ENCODE measurements at places on chromosomes 3 and 15. TPM values are rescaled to one million over a fixed set of nuclear protein-coding genes. Genes with fewer than 3 reads are reported as not detected.

- DNase-seq = no peak
- H3K27me3 ChIP-seq = no peaks in the 10 kb centered on the region
- H3K4me1 ChIP-seq = peaks cover 63% of the 10 kb centered on the region
- peak overlapping the region; percentile 45 for H3K4me3 ChIP-seq
- H3K36me3 ChIP-seq = peaks cover 15% of the 10 kb centered on the region
- peak overlapping the region; percentile 95 for H3K27ac ChIP-seq
These were observed 1.1 kb upstream of the CDV3 start for GRCh38 chr3:133572158-133573053.

DNA sequence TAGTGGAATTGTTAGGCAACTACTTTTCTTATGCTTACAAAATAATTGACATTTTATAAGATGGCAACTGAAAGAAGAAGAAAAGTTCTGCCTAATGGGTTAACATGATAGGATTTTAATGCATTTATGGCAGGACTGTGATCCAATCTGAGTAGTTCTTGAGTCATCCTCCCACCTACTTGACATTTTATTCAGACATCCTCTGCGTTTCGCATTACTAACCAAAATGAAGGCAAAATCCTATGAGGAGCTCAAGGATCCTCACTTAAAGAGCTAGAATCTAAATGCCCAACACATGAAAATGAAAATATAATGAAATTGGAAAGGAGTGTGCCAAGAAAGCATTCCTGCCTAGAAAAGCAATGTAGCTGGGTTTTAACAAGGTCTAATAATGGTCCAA, 581.1 kb upstream of the SEMA6D start:
- no peaks in the 10 kb centered on the region for H3K27me3 ChIP-seq
- H3K36me3 ChIP-seq = no peaks in the 10 kb centered on the region
- no peak overlapping the region for H3K27ac ChIP-seq
- DNase-seq = no peak

GRCh38 chr15:62494197-62494596, 329.1 kb upstream of the C2CD4B start:
- H3K27me3 ChIP-seq = no peaks in the 10 kb centered on the region
- no peak overlapping the region for H3K27ac ChIP-seq
- no peak for DNase-seq
- H3K4me1 ChIP-seq = peaks cover 21% of the 10 kb centered on the region
- H3K4me3 ChIP-seq = no peak overlapping the region

- no peak overlapping the region for H3K4me3 ChIP-seq
- no peak overlapping the region for H3K27ac ChIP-seq
- no peak for DNase-seq
- no peaks in the 10 kb centered on the region for H3K36me3 ChIP-seq
- H3K27me3 ChIP-seq = no peaks in the 10 kb centered on the region
These were observed 135.4 kb upstream of the FRMD4B start for GRCh38 chr3:69521286-69521685.

The UTS2B gene
- 0.65 TPM for total RNA-seq

DNA sequence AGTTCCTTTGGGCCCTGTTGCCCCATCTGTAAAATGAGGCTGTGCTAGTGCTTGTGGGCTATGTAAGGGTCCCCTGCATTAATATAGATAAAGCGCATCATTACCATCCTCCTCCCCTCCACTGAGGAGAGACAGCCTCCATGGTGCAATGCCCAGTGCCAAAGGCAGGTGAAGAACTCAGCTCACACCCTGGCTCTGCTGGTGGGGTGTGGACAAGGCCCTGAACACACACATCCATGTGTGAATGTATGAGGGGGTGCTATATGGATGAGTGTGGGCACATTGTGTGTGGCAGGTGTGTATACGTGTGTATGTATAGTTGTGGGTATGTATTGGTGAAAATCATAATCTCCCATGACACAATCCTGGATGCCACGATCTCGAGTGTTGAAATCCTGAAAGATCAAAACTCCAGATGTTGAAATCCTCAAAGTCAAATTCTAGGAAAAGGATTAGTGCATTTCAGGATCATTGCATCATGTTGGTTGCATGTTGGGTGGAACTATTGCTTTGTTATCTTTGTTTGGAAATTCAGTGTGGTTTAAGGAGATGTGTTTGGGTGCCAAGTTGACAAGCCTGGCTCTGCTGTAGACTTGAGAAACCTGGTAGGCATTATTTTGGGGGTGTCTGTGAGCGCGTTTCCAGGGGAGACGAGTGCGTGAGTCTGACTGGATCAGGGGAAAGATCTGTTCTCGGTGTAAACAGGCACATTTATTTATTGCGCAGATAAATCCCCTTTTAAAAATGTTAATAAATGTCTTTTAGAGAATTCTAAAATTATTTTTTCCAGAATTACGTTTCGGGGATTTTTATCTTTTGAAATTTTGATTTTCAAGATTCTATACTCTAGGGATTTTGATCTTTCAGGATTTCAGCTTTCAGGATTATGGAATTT, 42.0 kb upstream of the SEC61A1 start:
- H3K27me3 ChIP-seq = no peaks in the 10 kb centered on the region
- no peaks in the 10 kb centered on the region for H3K4me1 ChIP-seq
- no peak overlapping the region for H3K27ac ChIP-seq
- H3K36me3 ChIP-seq = no peaks in the 10 kb centered on the region
- no peak for DNase-seq
- H3K4me3 ChIP-seq = no peak overlapping the region

- no peaks in the 10 kb centered on the region for H3K4me1 ChIP-seq
- H3K4me3 ChIP-seq = no peak overlapping the region
- DNase-seq = no peak
These were observed 13.5 kb downstream of the HTR3E start for GRCh38 chr3:184110316-184110725.

DNA sequence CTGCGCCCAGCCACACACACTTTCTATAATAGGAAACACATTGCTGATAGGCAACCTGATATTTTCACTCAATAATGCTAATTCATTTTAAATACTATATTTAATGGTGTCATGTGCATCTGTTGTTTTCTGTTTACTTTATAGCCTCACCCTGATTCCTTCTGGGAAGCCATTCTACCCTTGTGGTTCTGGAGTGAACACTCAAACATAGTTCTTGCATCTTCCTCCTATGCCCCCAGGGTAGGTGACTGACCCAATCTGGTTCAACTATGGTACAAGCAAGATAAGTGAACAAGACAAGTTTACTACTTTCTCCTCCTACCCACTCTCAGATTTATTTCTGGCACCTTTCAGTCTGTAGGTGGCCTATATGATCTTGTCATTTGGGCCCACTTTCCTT, 4.3 kb upstream of the SCG3 start:
- no peak overlapping the region for H3K4me3 ChIP-seq
- H3K27ac ChIP-seq = no peak overlapping the region
- H3K36me3 ChIP-seq = no peaks in the 10 kb centered on the region
- H3K27me3 ChIP-seq = no peaks in the 10 kb centered on the region
- H3K4me1 ChIP-seq = peaks cover 8% of the 10 kb centered on the region
- no peak for DNase-seq

Measured in esophagus muscularis mucosa (tissue), 4 donors.